ENCODE measurements at places on chromosomes 2 and 18. TPM values are rescaled to one million over a fixed set of nuclear protein-coding genes. Genes with fewer than 3 reads are reported as not detected.

Gene ZBTB7C
- polyA plus RNA-seq: not detected

Gene RAB27B
- not detected for polyA plus RNA-seq

DNA sequence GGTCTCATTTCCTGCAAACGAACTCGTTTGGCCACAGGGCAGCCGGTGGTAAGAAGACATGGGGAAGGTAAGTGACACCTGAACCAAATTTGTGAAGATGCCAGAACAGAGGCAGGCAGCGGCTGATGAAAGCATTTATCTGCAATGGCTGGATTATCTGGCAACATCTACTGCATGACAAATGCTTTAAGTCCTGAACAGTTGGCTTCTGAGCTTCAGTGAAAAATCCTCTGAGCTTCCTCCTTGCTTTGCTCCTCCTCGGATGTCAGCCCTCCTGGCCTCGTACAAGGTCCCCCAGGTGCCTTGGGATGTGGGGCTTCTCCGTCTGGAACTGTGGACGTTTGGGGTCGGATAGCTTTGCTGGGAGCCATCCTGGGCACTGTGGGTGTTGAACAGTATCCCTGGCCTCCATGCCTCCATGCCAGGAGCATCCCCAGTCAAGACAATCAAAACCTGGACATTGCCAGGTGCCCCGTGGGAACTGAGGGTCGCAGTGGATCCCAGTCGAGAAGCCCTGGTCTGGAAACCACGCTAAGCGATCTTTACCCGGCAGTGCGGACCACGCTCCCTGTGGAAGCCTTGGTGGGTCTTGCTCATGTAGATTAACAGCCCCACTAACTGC is 49.3 kb downstream of the KCNG2 start:
- DNase-seq: no peak

DNA sequence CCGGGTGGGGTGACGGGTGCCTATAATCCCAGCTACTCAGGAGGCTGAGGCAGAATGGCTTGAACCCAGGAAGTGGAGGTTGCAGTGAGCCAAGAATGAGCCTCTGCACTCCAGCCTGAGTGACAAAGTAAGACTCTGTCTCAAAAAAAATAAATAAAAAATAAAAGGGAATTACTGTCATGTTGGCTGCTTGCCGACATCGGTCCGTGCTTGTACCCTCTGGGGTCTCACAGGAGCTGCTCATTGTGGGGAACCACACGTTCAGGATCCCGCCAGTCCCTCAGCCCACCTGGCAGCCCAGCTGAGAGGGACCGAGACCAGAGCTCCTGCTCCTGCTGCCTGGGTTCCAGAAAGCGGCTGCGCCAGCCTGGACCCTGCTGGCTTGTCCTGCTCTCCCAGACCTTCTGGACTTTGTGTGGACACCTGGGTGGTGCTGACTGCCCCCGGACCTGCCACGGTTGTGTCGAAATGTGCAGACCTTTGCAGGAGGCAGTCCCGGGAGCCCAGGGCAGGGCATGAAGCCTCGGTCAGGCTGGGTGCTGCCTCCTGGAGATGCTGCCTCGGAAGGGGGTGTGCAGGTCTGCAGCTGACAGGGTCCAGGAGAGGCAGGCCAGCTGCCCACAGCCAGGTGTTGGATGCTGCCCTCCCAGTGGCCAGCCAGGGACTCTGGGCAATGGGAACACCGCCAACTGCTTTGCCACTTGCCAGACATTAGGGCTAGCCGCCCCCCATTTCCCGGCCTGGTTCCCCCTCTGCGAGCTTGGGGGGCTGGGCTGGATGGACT is 16.4 kb downstream of the KLF11 start:
- DNase-seq: no peak

GRCh38 chr2:238320648-238321281 is 447 bp downstream of the TRAF3IP1 start:
- no peak for DNase-seq

- no peak for DNase-seq
Measured at GRCh38 chr18:7846335-7846734, 279.2 kb downstream of the PTPRM start.

DNA sequence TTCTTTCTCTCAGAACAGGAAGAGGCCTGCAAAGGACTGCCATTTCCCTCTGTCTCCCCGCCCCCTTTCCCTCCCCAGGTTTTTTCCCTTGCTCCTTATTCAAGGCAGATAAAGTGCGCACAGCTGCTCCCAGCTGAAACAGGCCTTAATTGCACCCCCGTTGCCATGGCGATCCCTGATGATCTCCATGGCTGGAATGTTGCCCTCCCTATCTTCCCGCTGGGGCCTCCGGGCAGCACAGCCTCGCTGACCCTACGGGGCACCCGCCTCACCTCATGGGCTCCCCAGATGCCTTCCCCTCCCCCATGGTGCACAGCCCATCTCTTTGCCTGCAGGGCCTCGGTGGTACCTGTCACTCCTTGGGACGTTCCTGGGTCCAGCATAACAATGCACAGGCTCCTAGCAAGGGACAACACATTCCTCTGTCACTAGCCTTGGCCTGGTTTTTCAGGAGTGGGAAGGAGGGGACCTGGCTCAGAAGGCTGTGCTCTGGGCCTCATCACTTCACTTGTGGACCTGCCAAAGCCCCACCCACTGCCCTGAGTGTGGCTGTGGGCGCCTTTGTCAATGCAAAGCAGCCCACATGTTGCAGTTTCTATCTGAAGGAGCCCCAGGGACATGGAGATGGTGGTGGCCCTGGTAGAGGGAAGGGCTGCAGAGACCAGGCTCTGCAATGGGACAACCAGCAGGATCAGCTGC is 115.0 kb downstream of the CELF4 start:
- DNase-seq: no peak

- no peak for DNase-seq
Measured at GRCh38 chr18:67932271-67932670, 415.8 kb upstream of the DSEL start.

Data from GM12878 (cell line).